AG08395 (cell line): ENCODE measurements at places on chromosomes 16 and 17.

- no peak for DNase-seq
Observed at GRCh38 chr16:47459603-47460002, 1.3 kb downstream of the ITFG1 start.

- DNase-seq, result no peak
Observed at GRCh38 chr17:17813725-17814095, 23.1 kb downstream of the SREBF1 start.

DNA sequence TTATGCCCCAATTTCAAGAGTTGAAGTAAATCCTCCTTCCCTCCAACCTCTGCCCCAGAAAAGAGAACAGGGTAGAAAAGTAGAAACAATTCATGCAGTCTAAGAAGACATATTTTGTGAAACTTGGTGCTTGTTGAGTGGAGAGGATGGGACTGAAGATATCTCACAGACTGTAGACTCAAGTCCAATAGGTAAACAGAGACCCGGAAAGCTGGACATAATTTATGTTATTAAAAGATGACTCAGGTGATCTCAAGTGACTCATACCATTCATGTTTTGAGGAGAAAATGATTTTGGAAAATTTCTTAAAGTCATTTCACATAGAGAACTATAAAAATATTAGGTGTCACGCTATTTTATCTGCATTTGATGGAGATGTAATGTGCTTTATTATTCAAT is 203.1 kb upstream of the SOX9 start:
- no peak for DNase-seq

DNA sequence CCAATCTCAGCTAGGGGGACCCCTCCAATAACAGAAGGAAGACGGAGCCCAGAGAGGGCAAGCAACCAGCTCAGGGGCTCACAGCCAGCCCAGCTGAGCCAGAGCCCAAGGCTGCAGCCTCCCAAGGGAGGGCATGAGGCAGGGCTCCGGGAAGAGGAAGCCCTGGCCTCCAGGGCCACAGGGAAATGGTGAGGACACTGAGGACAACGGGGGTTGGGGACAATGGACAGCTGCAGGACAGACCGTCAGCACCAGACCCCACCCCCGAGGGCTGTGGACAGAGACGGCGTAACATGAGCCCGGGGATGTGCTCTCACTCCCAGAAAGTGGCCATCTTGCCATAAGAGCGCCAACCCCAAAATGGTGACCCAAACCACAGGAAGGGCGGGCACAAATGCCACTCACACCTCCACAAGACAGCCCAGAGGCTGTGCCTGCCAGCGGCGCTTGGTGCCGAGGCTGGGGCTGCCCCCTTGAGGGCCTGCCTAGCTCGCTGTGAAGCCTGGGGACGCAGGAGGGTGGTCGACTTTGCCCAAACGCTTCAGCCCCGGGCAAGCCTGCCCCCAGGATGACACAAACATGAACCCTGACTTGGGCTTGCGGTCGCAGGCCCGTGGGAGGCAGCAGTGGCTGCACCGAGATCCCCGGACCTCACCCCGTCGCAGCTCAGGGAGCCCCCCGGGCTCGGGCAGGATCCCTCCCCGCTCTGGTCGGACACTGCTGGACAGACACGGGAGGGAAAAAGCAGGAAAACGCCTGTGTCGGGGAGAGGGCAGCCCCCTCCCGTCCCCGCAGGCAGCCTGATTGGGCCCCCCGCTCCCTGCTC is 10.5 kb downstream of the PIMREG start:
- DNase-seq, result no peak

DNA sequence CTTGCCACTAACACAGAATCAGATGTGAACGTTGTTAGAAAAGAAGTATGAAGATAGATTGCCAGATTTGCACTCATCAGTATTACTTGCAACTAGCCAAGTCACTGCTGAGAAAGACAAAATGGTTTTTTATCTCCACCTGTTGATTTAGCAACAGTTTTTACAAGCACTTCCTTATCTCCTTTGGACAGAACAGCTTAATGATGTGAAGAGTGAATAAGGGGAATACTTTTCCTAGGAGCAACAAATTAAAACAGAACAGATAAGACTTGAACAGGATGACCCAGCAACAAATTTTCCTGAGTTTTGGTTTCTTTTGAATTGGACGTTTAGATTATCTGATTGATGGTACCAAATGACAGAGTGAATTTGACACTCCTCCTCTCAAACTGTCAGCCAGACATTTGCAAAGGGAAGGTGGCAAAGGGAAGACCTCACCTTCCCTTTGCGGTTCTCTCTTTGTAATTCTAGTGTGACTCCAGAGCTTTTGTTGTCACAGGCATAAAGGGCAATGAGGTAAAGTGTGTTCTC is 130.6 kb downstream of the NLK start:
- no peak for DNase-seq

DNA sequence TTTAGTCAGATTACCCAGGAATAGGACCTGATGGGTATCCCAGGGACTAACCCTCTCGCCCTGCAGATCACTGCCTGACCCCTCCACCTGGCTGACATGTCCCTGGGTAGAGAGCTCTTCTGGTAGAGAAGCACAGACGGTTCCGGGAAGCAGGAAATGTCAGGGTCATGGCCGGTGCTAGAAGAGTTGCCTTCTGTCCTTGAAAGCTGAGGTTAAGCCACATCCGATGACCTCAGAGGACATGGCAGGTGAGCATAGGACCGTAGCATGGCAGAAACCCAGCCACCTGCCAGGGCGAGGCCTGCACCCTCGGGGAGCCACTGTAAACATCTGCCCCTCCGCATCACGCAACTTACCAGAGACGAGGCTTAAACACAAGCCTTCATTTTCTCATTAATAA is 483.7 kb downstream of the SOX9 start:
- DNase-seq, result no peak

GRCh38 chr17:14590459-14591250 is 289.8 kb downstream of the HS3ST3B1 start:
- DNase-seq, result no peak

DNA sequence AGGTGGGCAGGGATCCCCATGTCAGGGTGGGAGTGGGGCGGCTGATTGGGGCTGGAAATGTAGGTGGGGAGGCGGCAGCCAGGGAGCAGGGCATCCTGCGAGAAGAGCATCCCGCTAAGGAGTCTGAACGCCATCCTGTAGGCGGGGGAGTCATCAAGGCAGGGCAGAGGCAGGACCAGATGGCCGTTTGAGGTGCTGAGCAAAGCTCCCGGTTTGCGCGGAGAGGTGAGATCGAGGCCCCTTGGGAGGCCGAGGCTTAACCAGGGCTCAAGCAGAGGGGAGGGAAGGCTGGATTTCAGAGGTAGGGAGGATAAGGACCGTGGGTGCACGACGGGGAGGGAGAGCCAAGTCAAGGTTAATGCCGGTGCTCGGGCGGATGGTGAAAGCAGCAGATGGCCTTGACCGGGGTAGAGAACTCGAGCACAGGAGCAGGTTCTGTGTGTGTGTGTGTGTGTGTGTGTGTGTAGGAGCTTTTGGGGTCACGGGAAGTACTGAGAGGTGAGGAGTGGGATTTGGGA is 472 bp upstream of the NME2 start:
- peak; percentile 15 for DNase-seq

DNA sequence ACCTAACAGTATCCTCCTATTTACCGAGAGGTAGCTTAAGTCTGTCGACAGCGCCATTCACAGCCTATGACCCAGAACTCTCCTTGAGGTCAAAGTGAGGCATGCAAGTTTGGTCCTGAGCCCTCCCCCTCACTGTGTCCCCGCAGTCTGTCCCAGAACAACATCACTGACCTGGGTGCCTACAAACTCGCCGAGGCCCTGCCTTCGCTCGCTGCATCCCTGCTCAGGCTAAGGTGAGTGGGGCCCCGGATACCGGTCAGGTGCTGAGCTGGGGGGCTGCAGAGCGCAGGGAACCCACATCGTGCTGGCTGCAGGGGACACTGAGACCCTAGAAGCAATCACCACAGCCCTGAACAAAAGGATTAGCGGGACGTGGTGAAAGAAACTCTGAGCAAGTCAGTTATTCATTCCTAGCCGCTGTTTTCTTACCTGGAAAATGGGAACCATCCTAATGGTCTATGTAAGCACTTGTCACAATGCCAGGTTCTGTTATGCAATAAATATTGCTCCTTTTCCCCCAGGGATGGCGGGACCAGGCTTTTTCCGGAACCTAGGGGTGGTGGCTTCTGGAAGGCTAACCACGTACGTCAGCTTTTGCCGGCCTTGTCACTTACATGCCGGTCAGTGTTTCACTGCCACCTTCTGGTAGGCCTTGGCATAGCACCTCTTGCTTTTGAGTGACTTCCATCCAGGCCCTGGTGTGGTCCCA is 23.8 kb downstream of the DEXI start:
- DNase-seq, result peak; percentile 91

GRCh38 chr17:47252209-47252608 is 1.4 kb upstream of the ITGB3 start:
- DNase-seq, result no peak

DNA sequence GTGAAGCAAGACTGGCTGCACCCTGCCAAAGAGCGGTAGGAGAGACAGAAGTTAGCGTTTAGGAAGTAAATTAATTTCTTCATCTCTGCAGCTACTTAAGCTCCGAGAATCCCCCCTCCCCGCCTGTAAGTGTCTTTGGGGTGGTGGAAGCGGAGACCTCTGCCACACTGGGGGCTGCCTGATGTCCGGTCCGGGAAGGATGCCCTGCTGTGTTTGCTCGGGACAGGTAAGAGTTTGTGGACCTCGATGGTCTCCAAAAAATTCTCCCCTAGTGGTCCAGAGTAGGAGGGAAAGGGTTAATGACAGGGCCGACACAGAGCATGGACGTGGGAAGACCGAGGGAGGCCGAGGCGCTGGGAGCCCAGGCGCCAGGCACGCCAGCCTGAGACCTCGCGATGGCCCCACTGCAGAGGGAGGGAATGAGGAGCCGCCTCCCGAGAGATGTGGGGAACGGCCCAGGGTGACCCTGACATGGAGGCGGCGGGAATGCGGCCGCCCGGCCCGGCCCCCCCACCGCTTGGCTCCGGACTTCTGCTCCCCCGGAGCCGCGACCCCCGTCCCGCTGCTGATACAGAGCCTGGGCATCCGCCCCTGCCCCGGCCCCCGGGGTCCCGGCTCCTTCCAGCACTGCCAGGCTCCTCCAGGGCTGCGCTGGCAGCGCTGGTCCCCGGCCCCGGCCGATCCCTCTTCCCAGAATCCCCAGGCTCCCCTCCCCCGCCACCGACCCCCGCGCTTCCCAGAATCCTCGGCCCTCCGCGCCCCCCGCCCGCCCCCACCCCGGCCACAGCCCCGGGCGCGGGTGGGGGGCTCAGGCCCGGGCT is 680 bp downstream of the ZNF629 start:
- DNase-seq, result peak; percentile 86

DNA sequence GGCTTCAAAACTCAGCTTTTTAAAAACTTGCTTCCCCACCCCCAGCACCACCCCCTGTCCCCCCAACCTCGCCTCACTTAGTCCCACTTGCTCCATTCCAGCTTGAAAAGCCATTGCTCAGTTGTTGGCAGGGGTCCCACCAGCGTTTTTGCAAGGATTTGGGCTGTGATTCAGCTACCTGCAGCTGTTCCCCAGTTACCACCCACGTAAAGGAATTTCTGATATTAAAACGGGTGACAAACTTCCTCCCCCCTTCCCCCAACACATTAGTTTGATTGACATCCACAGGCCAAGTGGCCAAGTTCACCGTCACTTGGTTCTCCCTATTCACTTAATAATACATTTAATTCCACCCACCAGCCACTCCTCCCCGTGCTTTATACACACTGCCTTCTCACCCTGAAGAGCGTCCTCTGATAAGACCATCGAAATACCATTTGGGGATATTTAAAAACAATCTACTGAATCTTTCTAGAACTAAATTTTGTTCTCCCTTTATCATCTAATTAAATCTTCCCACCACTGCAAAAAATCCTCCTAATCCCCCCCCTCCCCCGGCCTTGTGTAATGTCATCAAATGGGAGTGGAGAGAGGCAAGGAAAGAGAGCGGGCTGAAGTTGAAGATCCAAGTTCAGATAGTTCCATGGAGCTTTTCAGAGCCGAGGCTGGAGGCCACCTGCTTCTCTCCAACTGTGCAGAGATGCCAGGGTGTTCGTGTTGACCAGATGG is 55.1 kb downstream of the SOX9 start:
- no peak for DNase-seq

- DNase-seq, result peak; percentile 42
Observed at GRCh38 chr17:68290955-68291835, at the start of the genes ARSG and SLC16A6. ARSG (plus strand) TSS chr17:68291495; CDS start chr17:68307494, 15,999 bp downstream. SLC16A6 (minus strand) TSS chr17:68291127; CDS start chr17:68278320, 12,807 bp downstream.

DNA sequence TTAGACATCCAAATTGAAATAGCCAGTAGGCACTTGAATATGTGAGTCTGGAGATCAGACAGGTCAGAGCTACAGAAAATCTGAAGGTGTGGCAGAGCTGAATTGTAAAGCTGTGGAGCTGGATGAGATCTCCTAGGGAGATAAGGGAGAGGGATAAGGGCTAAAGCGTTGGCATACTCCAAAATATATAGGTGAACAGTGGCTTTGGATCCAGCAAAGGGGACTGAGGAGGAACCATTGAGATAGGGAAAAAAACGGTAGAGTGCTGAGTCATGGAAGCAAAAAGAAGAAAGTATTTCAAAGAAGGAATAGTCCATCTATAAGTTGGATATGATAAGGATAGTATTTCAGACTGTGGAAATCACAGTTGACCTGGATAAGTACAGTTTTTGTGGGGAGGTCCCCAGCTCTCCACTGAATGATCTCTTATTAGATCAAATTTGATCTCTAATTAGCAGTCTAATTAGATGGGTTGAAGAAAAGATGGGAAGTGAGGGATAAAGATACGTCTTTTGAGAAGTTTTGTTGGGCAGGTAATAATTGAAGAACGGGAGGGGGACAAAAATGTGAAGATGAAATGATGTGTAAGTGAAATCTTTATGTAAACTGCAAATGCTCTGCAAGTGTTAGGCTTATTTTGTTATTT is 587 bp upstream of the DBF4B start:
- no peak for DNase-seq

DNA sequence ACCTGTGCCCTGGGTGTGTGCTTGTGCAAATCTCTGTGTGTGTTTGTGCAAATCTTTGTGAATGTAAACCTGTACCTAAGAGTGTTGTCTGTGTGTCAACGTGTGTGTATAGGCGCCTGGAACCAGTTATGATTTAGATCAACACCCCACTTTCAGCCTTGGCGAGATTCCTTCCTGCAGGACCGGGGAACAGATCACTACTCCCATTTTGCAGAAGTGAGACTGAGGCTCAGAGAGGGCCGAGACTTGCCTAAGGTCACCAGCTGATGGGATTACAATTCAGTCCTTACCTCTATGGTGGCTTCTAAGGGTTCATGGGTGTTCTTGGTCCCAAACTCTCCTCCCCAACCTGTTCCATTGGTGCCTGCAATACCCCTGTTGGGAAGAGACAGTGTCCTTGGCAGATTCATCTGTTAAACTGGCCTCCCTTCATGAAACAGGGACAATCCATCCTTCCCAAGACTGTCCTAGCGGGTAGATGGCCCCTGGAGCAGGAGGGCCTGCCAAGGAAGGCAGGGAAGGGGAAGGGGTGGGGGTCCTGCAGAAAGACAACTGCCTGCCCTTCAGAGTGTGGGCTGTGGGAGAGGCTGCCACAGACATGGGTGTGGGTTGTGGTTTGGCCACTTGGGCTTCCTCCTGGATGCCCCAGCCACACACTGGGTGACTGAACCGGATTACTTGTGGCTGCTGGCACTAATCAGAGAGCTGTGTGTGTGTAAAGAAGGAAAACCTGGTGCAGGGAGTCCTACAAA is 6.9 kb upstream of the MAPK7 start:
- DNase-seq, result no peak
